Thymus (tissue), 14 donors: ENCODE measurements at places on chromosomes 11 and 22. TPM values are rescaled to one million over a fixed set of nuclear protein-coding genes. Genes with fewer than 3 reads are reported as not detected.

DNA sequence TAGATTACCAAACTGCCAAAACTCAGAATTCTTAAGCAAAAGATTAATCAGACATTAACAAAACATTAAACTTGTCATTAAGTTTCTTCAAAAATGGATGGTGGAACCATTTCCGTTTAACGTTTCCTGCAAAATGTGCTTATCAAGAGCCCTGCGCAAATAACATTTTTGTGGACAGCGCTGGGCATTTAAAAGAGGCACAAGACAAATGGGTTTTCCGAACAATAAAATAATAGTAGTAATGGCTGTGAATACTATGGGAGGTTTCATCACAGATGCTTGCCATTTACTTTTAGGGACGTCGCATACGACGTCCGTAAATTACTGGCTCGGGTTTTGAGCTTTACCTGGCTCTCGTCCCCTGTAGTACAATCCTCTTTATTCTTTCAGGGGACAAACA lies 1.1 kb downstream of the NPAT start:
- H3K4me1 ChIP-seq = peaks cover 14% of the 10 kb centered on the region
- H3K27me3 ChIP-seq = no peaks in the 10 kb centered on the region
- H3K27ac ChIP-seq = peak overlapping the region; percentile 10
- no peaks in the 10 kb centered on the region for H3K36me3 ChIP-seq
- peak overlapping the region; percentile 76 for H3K4me3 ChIP-seq

FOSL1 gene
- 0.14 TPM for total RNA-seq

DNA sequence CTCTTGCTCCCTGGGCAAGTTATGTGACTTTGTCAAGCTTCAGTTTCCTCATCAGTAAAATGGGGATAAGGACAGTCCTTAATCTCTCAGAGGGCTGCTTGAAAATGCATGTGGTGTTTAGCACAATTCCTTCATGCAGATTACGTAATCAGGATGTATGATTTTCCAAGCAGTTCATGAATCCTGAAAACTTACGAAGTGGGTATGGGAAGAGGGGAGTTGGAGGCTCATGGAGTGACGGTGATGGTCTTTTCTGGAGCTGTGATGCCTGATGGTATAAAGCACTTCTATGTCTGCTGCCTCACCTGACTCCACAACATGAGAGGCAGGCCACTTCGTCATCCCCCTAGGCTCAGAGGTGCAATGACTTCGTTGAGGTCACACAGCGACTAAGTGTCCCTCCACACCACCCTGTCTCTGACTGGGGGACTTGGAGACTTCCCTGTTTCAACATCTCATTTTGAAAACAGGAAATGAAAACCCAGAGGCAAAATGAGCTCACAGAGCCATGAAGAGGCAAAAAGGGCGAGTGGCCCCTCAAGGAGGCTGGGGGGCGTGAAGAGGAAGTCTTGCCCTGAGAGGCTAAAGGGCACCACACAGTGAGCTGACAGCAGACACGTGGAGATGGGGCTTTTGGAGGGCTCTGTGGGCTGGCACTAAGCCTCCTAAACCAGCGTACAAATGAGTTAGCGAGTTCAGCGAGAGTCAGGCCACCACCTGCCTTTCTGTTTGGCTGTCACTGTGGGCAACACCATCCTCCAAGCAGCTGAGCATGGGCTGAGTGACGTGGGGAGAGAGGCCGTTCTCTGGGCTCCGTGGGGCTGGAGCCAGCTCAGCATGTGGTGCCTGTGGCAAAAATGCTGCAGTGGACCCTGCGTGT lies 10.1 kb downstream of the MCM5 start:
- H3K4me1 ChIP-seq = peaks cover 10% of the 10 kb centered on the region
- peak overlapping the region; percentile 21 for H3K27ac ChIP-seq
- DNase-seq = no peak
- H3K36me3 ChIP-seq = peaks cover 85% of the 10 kb centered on the region
- no peak overlapping the region for H3K4me3 ChIP-seq

ATM gene
- 67.0 TPM for total RNA-seq

DNA sequence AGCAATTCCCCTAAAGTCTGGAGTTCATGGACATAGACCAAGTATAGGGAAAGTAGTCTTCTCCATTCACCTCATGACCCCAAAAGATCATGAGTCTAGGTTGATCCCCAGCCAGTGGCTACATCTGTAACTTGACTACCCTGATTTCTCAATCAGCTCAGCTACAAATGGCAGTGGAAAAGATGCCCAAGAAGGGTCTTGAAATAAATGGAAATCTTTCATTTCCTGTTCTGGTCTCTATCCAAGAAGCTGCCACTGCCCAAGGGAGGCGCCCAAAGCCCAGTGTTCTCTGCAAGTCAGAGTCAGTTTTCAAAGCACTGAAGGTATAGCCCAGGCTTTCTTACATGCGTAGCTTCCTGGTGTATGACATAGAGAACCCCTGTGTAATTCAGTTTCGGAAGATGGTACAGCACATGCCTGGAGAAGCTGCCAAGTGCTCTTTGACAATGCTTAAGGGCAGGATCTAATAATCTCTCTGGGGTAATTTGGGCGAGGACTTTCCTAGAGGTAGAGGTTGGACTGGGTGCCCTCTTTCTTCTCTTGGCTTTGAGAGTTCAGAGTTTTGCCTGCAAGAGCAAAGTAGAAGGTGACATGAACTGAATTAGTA lies 101.1 kb downstream of the ADAMTS15 start:
- no peak overlapping the region for H3K4me3 ChIP-seq
- H3K27me3 ChIP-seq = no peaks in the 10 kb centered on the region
- no peaks in the 10 kb centered on the region for H3K36me3 ChIP-seq
- no peak overlapping the region for H3K27ac ChIP-seq

DNA sequence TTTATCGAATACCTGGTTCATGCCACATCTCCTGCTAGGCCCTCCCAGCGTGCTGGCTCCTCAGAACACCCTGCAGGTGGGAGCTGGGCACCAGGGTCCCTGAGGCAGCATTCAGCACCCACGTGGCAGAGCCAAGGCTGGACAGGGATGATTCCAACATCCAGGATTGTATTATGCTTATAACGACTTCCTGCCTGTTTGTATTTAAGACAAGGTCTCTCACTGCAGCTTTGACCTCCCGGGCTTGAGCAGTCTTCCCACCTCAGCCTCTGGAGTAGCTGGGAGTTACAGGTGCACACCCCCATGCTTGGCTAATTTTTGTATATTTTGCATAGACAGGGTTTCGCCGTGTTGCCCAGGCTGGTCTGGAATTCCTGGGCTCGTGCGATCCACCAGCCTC lies 64.7 kb upstream of the WNT7B start:
- no peak for DNase-seq
- no peak overlapping the region for H3K4me3 ChIP-seq
- peaks cover 54% of the 10 kb centered on the region for H3K27me3 ChIP-seq
- H3K36me3 ChIP-seq = no peaks in the 10 kb centered on the region

CASP12 gene
- total RNA-seq = 0.05 TPM

DNA sequence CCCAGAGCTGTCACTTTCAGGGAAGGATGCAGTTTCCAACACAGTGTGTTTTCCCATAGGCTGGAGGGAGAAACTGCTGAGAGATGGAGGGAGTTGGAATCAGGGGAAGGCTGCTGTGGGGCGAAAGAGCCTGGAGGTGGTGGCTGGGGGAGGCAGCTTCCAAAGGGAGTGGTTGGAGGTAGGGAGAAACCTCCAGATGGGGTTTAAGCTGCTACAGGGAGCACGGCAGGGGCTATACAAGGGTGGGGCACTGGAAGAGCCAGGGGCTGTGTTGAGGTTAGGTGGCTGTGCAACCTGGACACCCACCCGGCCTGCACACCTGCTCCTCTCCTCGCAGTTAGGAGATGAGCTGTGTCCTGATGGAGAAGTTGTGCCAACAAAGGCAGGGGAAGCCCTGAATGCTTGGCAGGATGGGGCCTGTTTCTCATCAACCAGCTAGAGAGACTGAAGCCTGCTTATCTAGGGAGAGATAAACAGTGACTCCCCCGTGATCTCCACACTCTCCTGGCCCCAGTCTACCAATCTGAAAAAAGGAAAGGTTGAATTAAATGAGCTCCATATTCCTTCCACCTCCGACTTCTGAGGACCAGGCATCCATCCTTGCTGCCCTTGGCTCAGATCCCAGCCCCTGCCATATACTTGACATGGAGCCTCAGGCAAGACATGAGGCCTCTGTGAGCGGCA lies 3.6 kb upstream of the SLCO2B1 start:
- H3K4me3 ChIP-seq = no peak overlapping the region
- no peaks in the 10 kb centered on the region for H3K36me3 ChIP-seq
- H3K4me1 ChIP-seq = peaks cover 39% of the 10 kb centered on the region
- peaks cover 2% of the 10 kb centered on the region for H3K27me3 ChIP-seq
- H3K27ac ChIP-seq = no peak overlapping the region

DNA sequence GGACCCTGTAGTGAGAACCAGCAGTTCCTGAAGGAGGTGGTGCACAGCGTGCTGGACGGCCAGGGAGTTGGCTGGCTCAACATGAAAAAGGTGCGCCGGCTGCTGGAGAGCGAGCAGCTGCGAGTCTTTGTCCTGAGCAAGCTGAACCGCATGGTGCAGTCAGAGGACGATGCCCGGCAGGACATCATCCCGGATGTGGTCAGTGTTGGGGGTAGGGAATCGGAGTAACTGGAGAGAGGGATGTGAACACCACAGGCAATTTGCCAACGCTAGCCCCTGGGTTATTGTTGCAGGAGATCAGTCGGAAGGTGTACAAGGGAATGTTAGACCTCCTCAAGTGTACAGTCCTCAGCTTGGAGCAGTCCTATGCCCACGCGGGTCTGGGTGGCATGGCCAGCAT lies 19.9 kb downstream of the MADD start:
- H3K36me3 ChIP-seq = peaks cover 90% of the 10 kb centered on the region
- no peak overlapping the region for H3K27ac ChIP-seq
- DNase-seq = no peak
- H3K4me1 ChIP-seq = no peaks in the 10 kb centered on the region

DNA sequence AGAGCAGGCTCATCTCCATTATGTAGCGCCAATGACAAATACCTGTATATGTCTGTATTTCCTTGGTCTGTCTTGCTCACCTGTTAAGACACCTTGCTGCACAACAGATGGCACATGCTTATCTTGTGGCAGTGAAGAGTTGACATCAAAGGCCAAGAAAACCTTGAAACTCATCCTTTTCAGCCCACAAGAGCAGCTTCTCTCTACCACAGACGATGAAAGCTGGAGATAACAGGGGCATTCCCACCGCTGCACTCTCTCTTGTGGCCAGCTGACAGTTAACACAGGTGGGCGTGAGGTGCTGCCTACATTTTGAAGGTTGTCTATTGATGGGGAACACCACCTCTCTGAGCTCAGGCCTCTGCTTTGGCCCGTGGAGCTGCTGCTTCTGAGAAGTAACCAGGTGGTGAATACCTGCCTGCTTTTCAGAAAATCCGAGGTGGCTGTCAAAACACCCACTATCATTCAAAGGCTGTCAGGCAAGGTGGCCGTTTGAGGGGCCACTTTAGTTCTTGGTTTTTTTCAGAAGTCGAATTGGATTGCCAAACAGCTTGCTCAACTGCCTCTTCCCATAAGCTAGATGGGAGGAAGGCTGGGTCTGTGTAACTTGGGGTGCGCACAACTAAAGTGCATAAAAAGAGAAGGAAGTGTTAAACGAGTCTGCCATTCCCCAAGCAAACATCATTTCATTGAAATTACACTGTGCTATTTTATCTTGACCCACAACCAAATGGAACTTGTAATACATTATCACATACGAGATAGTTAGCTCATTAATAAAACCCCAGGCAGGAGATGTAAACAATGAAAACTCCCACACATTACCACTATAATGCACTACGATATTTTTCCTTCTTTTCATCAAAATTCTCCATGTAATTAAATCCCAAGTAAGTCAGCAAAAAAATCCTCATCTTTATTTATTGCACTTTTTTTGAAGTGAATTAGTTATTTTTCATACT lies 87.1 kb upstream of the RAG2 start:
- peak; percentile 95 for DNase-seq
- peak overlapping the region; percentile 37 for H3K4me3 ChIP-seq
- peaks cover 41% of the 10 kb centered on the region for H3K4me1 ChIP-seq
- H3K27me3 ChIP-seq = peaks cover 3% of the 10 kb centered on the region

- no peak for DNase-seq
- H3K27ac ChIP-seq = no peak overlapping the region
- H3K4me1 ChIP-seq = no peaks in the 10 kb centered on the region
- H3K27me3 ChIP-seq = no peaks in the 10 kb centered on the region
- no peaks in the 10 kb centered on the region for H3K36me3 ChIP-seq
Observed at GRCh38 chr11:111115890-111116289, 129.6 kb upstream of the POU2AF2 start.

- no peak for DNase-seq
- no peaks in the 10 kb centered on the region for H3K4me1 ChIP-seq
- no peak overlapping the region for H3K4me3 ChIP-seq
- H3K36me3 ChIP-seq = no peaks in the 10 kb centered on the region
- no peak overlapping the region for H3K27ac ChIP-seq
Observed at GRCh38 chr11:108606495-108607160, 13.1 kb upstream of the EXPH5 start.

DNA sequence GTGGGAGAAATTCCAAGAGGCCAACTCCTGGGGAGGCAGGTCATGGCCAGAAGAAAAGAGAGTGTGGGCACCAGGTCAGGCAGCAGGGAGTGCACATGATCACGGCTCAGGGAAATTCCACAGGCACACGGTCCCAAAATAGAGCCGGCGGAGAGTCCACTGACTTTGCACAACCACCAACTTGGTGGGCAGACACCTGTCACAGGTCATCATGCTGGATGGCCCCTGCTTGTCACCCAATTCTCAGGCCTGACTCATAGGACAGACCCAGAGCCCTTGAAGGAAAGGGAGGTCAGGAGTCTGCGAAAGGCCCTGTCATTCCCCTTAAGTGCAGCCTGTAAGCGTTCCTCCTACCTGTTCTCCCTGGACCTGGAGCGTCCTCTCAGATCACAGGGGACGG lies 15.8 kb downstream of the APOL2 start:
- H3K27me3 ChIP-seq = no peaks in the 10 kb centered on the region
- H3K4me3 ChIP-seq = no peak overlapping the region
- peaks cover 5% of the 10 kb centered on the region for H3K4me1 ChIP-seq
- no peak for DNase-seq
- no peak overlapping the region for H3K27ac ChIP-seq

OR52N4 gene
- 0.09 TPM for total RNA-seq

- no peaks in the 10 kb centered on the region for H3K27me3 ChIP-seq
- H3K36me3 ChIP-seq = no peaks in the 10 kb centered on the region
- no peak for DNase-seq
- no peaks in the 10 kb centered on the region for H3K4me1 ChIP-seq
- H3K4me3 ChIP-seq = no peak overlapping the region
- H3K27ac ChIP-seq = no peak overlapping the region
Observed at GRCh38 chr11:130203766-130204702, 44.5 kb downstream of the ST14 start.

C11orf86 gene
- total RNA-seq = not detected

NPAT gene
- 16.9 TPM for total RNA-seq

GAS2 gene
- total RNA-seq = 3.1 TPM

- no peak overlapping the region for H3K27ac ChIP-seq
- no peak for DNase-seq
- no peak overlapping the region for H3K4me3 ChIP-seq
Observed at GRCh38 chr11:114098927-114099326, 39.4 kb downstream of the ZBTB16 start.

TP53AIP1 gene
- 32.0 TPM for total RNA-seq

- H3K27me3 ChIP-seq = no peaks in the 10 kb centered on the region
- H3K4me3 ChIP-seq = no peak overlapping the region
- H3K36me3 ChIP-seq = no peaks in the 10 kb centered on the region
- no peaks in the 10 kb centered on the region for H3K4me1 ChIP-seq
Observed at GRCh38 chr11:130467116-130467900, 18.9 kb downstream of the ADAMTS15 start.

- peak overlapping the region; percentile 83 for H3K27ac ChIP-seq
- peak overlapping the region; percentile 88 for H3K4me3 ChIP-seq
- H3K27me3 ChIP-seq = no peaks in the 10 kb centered on the region
- DNase-seq = no peak
- H3K36me3 ChIP-seq = no peaks in the 10 kb centered on the region
- H3K4me1 ChIP-seq = peaks cover 13% of the 10 kb centered on the region
Observed at GRCh38 chr11:86068138-86068871, 579 bp downstream of the PICALM start.

GRCh38 chr22:35419756-35420155 lies 19.8 kb downstream of the MCM5 start:
- H3K4me3 ChIP-seq = no peak overlapping the region
- H3K27me3 ChIP-seq = no peaks in the 10 kb centered on the region
- no peak overlapping the region for H3K27ac ChIP-seq
